Stimulated activated CD4-positive, alpha-beta T cell treated with anti-CD3 and anti-CD28 coated beads, Interleukin-1b, Interleukin-23, amount 100 ng/mL, for 24 hours (primary cell): ENCODE measurements at places on chromosomes 16 and 17.

DNA sequence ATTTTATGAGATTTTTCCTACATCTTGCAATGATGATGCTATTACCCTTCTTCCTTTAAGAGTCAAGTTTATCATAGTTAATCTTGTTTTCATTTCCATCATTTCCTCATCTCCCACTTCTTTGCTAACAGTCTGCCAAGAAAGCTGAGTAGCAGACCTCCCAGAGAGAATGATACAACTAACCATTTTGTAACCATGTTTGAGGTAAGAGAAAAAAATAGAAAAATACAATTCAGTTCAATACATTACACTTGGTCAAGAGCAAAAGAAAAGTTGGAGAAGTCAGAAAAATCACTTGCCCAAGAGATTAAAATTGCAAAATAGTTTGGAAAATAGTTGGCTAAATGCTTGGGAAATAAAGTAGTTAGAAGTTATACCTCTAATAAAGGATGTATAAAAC lies 154.4 kb downstream of the ABCA8 start:
- DNase-seq: no peak

DNA sequence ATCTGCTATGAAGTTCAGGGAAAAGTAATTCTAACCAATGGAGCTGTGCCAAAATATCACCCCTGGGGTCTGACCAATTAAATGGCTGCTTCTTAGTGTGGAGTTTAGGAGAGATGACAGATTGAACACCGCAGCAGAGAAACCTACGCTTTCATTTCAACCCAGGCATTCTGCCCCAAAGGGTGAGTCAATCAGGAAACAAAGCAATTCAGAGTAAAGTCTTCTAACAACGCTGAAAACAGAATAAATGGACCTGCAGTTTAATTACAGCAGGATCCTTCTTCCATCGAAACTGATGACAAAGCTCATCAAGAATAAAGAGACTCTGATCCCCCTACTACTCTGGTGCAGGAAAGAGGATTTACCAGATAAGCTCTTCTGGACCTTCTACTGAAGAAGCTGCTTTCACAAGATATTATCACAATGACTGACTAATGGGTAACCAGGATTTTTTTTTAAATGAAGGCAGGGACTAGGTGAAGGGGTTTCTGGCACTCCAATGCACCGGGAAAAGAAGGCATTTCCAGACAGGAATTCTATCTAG lies 16.7 kb downstream of the RFFL start:
- DNase-seq: no peak

- no peak for DNase-seq
These were observed 67.4 kb upstream of the SOX9 start for GRCh38 chr17:72053449-72053848.

DNA sequence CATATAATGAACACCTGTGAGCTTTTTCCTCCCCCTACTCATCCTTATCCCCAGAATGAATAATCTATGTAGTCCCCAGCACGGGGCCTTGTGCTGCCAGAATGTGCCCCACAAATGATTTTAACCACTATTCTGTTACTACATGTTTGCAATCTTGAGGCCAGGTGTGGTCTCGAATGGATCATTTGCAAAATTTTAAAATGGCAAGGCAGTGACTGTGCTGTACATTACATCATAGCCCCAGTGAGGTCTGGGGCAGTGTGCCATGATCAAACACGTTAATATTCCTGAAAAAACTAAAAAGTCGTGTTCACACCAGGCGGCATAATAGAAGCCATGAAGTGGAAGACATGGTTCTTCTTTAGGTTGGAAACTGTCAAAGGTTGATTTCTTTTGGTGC lies 479.9 kb upstream of the EEF2KMT start:
- no peak for DNase-seq

- DNase-seq: no peak
These were observed 28.7 kb upstream of the DDX52 start for GRCh38 chr17:37671824-37672547.

DNA sequence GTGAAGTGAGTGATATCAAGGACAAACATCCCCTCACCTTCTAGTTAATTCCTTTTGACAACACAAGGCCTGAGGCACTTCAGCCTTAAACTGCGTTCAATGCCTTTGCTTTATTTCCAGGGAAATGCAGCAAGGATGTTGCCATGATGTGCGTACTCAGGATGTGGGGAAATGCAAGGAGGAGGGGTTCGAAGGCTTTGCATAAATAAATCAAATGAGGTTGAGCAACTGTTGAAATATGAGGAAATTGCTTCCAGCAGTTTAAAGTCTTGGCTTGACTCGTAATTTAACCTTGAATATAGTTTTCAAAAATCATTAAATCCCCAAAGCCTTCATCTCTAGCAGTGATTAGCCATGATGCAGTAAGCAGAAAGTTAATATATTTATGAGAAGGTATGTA lies 81.8 kb upstream of the CCL2 start:
- no peak for DNase-seq

DNA sequence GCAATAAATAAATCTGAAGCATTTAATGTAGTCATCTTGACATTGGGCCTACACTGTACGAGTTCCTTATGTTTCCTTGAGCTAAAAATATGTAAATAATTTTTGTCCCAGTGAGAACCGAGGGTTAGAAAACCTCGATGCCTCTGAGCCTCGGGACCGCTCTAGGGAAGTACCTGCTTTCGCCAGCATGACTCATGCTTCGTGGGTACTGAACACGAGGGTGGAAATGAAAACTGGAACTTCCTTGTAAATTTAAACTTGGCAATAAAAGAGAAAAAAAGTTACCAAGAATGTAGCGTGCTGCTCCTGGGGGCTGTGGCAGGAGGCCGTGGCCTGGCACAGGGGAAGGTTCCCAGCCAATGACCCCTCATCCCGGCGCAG lies 74.1 kb downstream of the SOCS1 start:
- DNase-seq: no peak

GRCh38 chr16:89197033-89197632 lies 3.2 kb downstream of the SLC22A31 start:
- DNase-seq: no peak

DNA sequence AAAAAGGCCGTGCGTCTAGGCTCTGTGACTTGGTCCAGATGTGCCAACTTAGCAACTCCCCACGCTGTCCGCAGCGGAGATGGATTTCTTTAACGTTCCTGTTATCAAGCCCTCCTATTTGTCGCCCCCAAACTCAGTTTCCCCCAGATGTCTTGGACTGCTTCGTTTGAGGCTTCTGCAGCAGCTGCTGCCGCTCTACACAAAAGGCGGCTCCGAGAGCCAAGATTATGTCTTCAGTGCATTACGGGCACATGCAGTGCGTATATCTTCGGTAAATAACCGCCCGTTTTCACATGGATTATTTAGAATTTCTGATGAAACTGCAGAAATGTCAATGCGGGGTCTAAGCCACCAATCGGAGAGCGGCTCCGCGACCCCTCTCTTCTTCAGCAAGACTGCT lies 240.6 kb upstream of the ZFHX3 start:
- DNase-seq: no peak

DNA sequence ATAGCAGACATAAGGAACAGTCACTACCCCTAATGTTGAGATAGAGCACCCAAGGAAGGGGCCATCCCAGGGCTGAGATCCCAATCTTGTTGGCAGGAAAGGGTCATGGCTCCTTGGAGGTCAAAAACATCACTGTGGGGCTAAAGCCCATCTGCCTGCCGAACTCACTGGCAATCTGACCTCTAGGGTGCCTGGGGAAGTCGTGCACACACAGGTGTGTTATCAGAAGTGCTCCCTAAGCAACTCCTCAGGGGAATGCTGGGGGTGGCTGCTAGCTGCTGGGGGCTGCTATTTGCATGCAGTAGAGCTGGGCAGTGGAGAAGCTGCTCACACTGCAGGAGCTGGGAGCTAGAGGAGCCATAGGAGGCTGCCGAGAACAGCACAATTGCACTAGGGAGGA lies 47.5 kb upstream of the PHOSPHO1 start:
- no peak for DNase-seq

DNA sequence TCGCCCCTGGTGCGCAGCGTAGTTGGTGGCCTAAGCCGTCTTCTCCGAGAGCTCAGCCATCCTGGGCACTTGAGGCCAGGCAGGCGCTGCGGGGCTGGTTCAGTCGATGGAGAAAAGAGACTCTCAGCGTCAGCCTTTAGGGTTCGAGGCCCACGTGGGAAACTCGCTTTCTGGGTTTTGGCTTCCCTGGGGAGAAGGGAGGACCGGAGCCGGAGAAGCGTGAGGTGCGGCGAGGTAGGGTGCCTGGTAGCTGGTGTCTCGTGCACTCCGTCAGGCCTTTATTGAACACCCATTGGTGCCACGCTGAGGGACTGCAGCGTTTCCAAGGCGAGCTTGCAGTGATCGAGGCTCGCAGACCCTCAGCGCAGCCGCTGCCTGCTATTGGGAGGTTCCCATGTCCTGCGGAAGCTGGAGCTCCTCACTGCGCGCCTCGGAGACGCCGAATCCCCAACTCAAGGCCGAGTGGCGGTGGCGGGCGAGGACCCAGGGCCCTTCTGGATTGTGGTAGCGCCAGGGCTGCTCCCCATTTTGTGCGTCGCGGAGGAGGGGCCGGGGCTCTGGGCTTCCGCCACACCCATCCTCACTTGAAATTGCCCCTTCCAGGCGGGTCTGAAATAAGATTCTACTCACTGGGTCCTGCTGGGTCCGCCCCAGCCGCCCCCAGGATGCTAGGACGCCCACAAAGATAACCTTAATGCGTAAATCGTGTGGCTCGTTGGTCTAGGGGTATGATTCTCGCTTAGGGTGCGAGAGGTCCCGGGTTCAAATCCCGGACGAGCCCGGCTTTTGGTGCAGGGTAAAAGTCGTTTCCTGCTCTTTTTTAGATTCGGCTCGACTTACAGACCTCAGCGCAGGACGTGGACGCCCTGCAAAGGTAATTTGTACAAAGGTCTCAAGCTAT lies 1.2 kb downstream of the OR1F1 start:
- no peak for DNase-seq

DNA sequence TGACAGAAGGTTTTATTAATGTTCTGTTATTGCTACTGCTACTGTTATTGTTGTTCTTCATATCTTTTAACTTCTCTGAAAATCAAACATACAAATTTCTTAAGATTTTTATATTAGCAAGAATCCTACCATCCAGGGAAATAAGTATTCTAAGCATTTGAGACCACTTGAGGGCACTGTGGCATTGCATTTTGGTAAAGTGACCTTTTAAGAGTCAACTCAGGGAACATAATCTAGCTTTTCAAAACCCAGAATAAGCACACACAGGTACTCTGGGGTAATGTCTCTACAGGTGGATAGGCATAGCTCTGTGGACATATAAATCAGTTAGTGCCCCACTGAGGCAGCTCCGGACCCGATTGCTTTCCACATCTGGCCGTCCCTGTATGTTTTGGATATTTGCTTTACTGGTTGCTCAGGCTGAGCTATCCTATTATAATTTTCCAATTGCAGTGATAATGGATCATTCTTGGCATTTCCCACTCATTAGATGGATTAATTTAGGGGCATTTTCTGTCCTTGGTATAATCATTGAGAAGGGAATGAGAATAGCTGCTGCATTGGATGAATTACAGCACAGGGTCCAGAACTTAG lies 1425.1 kb upstream of the CDH8 start:
- DNase-seq: no peak

- DNase-seq: no peak
These were observed 79.2 kb downstream of the ARHGAP23 start for GRCh38 chr17:38507436-38507835.

DNA sequence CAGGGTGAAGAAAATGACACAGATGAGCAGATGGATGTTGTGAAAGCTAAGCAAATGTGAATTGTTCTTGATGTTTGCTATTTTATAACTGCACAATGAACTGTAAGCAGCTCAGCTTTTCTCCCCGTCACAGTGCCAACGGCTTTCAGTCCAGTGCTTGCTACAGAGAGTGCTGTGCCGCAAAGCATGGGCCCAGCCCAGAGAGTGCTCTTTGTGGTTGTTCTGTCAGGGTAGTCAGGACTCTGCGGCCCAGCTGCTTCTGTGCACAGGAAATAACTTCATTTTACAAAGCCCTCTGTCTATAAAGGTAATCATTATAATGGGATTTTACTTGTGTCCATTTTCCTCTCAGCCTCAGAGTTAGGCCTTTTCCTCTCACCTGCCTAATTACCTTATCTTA lies 39.1 kb downstream of the CDRT15 start:
- no peak for DNase-seq

DNA sequence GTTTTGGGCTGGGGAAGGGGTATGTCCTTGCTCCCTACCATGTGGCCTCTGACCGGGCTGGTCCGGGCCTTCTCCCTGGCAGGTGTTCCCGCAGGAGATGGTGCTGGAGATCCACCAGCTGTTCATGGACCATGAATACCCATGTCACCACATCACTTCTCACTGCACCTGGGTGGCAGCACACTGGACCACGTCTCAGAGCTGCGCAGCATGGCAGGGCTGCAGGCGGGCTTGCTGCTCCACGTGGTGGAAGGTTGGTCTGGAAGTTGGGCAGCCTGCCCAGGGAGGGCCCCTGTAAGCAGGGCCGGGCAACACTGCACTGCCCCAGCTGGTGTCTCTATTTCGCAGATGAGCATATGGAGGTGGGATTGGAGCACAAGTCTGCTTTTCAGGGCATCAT lies 169.5 kb upstream of the ZNF267 start:
- no peak for DNase-seq

- no peak for DNase-seq
These were observed 10.5 kb downstream of the CBFB start for GRCh38 chr16:67039260-67040020.

DNA sequence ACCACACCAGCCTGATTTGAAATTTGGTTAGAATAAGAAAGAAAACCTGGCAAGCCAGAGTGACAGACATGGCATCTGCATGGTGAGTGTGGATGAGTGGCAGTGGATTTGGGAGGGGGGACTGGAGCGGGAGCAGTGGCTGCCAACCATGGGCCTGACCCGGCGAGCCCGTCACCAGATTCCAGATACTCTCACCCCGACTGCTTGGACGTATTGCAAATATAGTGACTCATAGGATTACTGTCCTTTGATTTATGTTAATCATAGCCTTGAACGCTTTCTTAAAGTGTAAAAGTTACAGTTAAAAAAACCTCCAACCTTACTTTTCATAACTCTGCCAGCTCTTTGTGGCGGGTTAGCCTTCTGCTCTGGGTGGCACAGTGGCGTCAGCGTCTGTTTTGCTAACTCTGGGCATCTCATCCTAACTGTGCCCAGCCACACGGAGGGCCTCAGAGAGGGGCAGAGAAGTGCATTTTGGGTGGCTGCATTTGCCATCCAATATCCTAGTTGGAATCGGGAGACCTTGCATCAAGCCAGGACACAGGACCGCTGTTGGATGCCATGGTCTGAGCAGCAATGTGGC lies 26.8 kb upstream of the FOXK2 start:
- DNase-seq: no peak
